ENCODE measurements at places on chromosomes 2 and 18.

GRCh38 chr2:186575302-186575701, 14.6 kb upstream of the ITGAV start:
- no peak for DNase-seq

- no peak for DNase-seq
Observed at GRCh38 chr2:225233234-225233633, 166.3 kb upstream of the NYAP2 start.

DNA sequence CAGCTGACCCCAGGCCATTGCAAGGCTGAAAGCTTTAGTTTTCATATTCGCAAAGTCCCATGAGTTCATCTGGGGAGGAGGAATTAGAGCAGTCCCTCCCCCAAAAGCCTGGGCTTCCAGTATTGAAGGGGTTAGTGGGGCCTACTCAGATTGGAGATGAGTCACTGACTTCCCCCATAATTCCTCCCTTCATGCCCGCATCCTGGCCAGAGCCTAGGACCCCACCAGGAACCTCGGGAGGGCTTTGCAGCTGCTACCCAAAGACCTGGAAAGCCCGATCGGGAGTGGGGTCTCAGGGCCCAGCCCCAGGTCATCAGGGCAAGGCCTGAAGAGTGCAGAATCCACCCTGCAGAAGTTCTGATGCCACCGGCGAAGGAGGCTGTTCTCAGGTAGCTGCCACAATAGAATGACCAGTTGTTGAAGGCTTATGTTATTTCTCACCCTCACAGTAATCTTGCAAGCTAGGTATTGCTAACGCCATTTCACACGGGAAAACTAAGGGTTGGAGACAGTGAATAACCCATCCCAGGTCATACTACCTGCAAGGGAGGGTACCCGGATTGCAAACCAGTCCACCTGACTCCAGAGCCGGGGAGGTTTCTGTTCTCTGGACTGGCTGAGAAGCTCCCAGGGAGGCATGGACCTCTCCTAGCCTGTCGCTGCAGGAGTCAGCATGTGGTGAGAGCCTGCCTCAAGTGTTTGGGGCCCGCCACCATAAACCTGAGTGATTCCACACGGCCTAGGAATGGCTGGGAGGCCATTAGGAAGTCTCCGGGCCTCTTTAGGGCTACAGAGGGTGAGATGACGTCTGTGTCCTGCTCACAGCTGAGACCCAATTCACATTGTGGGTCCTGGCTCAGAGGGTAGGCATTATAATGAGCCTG, 5.8 kb upstream of the ARID5A start:
- DNase-seq: no peak

DNA sequence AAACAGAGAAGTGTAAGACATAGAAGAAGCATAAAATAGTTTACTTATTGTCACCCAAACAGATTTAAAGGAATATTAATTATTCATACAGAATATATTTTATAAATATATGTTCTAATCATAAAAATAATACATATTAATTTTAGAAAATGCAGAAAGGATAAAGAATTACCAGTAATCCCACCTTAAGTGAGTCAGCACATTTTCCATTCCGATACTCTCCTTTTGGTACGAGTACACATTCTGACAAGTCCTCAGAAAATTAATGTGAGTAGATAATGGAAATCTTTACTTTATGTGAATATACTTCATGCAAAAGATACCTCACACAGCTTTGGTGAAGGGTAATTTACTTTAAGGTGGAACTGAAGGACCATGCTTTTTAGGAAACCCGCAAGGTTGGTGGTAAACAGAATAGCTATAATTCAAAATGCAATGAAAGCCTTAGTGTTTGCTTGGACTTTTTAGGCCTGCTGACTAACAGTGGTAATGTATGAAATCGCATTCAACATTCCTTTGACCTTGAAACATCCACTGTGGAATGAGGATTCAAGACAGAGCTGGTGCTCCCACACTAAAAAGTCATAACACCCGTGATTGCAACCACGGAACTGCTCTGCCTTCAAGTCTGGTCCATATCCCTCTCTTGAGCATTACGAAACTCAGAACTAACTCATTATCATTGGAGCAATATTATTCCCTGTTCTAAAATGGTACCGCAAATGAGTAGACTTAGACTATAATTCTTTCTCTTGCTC, 28.1 kb upstream of the HTR2B start:
- no peak for DNase-seq

GRCh38 chr2:177765698-177766097, 306.9 kb downstream of the PDE11A start:
- no peak for DNase-seq

All from stimulated activated CD8-positive, alpha-beta memory T cell treated with anti-CD3 and anti-CD28 coated beads, Interleukin-4, amount 100 ng/mL, for 4 hours (primary cell).